ENCODE measurements at places on chromosomes 3 and 15.

- no peak for DNase-seq
Observed at GRCh38 chr3:29100292-29100691, 180.6 kb upstream of the RBMS3 start.

DNA sequence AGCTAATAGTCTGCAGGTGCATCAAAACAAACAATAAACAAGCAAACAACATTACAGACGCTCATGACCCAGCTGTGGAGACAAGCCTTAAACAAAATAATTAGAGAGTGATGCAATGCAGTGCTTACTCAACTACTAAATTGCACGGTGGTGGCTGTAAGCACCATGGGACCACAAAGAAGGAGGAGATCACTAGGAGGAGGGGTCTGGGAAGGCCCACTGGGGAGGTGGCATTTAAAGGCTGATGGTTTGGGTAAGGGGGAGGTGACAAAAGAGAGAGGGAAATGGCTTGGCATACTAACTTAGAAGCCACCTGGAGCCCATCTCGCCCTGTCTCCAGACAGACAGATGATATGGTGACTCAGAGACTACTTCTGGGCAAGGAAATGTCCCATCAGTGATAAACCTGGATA is 516.7 kb downstream of the FOXP1 start:
- peak; percentile 29 for DNase-seq

GRCh38 chr3:126355777-126356372 is 1.3 kb downstream of the KLF15 start:
- no peak for DNase-seq

DNA sequence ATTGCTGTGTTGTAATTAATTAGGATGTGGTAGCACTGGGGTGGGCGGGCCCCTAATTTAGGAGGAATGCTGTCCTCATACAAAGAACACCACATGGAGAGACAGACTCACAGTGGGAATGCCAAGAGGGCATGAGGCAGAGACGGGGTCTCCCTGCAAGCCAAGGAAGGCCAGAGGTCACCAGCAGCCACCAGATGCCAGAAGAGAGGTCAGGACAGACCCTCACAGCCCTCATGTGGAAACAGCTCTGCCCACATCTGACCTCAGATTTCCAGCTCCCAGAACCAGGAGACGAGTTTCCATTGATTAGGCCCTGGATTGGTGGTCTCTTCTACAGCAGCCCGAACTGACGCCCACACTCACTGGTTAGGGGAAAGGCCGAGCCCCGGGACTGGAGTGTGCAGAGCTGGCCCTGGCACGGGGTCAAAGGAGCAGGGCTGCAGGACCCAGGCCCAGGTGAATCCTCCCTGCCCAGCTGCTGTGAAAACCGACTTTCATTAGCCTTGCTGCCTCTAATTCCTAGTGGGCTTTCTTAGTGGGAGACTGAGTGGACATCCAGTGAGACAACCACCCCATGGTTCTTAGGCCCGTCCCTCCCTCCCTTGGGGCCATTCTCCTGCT is 43.0 kb upstream of the SLC41A3 start:
- DNase-seq = no peak

DNA sequence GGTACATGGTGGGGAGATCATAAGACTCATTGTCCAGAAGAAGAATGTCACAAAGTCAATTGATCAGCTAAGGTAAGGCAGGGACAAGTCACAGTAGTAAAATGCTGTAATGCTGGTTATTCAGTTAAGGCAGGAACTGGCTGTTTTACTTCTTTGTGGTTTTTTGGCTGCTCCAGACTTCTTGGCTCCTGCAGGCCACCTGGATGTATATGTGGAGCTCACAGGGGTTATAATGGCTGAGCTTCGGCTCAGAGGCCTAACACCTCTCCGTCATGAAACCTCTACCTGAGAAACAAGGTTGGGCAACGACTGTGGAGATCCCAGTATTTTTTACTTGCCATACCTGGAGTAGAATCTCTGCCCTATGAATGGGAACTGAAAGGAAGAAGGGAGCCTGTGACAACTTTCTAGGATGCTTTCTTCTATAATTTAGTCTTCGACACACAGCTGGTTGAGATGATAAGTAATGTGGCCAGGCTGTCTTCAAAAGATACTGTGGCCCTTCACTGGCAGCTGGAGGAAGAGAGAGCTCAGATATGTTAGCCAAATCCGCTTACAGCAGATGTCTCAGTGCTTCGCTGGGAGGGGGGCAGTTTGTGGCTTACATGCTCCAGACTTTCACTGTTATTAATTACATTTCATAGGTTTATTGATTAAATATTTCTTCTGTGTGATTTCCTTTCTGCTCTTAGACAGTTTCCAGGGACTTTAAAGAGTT is 887.8 kb downstream of the IGSF11 start:
- DNase-seq = no peak

- DNase-seq = no peak
Observed at GRCh38 chr3:30227571-30228301, 378.7 kb upstream of the TGFBR2 start.

GRCh38 chr3:193744822-193745684 is 152.0 kb downstream of the OPA1 start:
- no peak for DNase-seq

GRCh38 chr3:16665282-16665741 is 60.1 kb upstream of the DAZL start:
- no peak for DNase-seq

DNA sequence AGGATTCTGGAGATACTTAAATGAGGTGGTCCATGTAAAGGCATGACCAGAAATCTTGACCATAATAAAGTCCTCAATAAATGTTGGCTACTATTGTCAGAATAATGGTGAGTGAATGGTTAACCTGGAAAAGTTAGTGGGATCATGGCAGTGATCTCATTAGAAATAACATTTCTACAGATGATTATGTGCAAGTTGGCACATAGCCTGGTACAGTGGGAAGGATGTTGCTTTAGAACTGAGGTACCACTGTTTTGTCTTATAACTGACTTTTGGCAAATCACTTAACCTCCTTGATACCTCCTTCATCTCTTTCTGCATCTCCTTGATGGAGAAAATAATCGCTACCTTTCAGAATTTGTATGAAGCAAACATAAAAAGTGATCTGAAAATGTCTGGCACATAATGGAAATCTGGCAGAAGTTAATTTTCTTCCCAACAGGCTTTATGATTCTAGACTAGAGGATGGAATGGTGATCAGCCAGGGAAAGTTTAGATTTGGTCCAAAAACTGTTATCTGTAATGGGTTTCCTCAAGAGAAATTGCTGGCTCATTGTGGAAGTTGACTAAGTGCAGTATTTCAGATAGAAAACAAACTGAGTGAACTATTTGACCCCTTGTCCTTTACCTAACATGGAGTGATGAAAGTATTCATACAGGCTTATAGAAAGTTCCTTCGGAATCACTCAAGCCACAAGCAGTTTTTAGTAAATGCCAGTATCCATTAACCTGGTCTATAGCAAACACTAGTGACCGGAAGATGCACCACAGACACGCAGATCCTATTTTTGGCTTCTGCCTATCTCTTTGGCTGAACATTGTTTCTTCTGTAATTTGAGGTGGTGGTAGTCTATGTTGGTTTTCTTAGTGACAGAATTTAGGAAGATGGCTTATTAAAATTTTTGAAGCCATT is 449.6 kb upstream of the TGFBR2 start:
- DNase-seq = no peak

DNA sequence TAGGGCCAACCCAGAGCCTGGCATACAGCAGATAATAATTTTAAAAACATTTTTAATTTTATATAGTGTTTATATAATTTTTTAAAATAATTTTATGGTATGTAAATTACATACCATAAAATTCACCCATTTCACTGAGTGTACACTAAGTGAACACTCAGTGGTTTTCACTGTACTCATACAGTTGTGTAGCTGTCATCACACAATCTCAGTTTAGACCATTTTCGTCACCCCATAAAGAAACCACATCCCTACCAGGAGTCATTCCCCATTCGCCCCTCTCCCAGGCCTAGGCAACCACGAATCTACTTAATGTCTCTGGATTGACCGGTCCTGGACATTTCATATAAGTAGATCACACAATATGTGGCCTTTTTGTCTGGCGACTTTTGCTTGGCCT is 10.2 kb downstream of the EEFSEC start:
- no peak for DNase-seq

DNA sequence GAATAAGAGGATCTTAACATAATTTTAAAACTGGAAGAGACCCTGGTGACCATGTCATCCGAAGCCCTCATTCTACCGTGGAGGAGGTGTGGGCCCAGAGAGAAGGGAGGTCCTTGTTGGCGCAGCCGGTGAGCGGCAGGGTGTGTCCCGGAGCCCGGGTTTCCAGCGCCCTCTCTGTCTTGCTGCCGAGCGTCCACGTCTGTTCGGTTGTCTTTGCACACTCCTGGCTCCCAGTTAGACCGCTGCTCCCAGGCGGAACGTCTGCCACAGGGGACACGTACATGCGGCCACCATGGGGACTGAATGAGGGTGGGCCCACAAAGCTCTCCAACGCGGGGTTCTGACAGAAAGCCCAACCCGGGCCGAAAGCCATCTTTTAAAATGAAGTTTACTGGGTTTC is 6.6 kb upstream of the MUC4 start:
- DNase-seq = no peak

GRCh38 chr3:117734496-117734895 is 1024.9 kb downstream of the TUSC7 start:
- DNase-seq = no peak

- DNase-seq = no peak
Observed at GRCh38 chr15:48641416-48641815, 4.1 kb downstream of the FBN1 start.

DNA sequence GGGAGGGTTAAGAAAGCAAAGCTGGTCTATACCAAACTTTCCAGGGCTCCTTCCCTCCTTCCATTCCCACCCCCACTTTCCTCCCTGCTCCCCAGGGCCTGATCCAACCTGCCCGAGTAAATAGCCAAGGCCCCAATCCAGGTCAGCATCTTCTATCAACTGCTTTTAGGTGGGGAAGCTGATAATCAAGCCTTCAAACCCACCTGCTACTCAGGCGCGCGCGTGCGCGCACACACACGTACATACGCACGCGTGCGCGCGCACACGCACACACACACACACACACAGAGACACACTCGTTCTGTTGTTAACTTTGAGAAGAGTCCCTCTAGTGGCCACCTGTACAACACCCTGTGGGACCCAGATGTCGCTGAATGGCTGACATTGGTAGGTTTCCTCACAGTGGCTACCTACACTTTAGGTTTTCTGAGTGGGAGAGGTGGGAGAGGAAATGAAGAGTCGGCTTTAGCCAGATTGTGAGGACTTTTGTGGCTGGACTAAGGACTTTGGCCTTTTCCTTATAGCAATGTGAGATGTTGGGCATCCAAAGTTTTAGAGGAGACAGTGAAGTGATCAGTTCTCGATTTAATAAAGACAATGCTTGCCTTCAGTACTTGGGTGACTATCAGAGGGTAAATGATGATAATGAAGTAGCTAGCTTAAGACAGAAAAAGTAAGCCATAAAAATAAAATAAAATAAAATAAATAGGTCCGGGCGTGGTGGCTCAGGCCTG is 179.9 kb upstream of the C2CD4B start:
- DNase-seq = peak; percentile 62

DNA sequence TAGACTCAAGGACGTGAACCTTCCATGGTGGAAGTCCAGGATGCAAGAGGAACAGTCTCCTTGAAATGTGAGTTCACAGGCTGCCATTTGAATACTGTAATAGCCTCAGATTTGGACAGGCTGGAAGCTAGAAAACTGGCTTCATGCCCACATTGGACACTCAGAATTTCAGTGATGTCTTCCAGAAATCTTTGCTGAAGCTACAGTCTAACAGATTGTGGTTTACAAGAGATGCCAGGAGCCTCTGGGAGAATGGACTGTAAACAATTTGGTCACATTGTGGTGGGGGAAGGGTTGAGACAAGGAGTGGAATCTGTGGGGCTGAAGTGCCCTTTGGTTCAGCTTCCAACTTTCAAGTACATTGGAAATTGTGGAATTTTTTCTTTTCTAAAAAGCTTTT is 252.0 kb upstream of the PROK2 start:
- no peak for DNase-seq

- DNase-seq = no peak
Observed at GRCh38 chr15:67941648-67942310, 101.9 kb upstream of the RNU6-1 start.

GRCh38 chr3:140225996-140226395 is 291.0 kb downstream of the CLSTN2 start:
- no peak for DNase-seq

GRCh38 chr15:73087098-73087497 is 34.8 kb downstream of the NEO1 start:
- no peak for DNase-seq

- DNase-seq = peak; percentile 25
Observed at GRCh38 chr15:82044373-82045178, 1.2 kb downstream of the MEX3B start.

DNA sequence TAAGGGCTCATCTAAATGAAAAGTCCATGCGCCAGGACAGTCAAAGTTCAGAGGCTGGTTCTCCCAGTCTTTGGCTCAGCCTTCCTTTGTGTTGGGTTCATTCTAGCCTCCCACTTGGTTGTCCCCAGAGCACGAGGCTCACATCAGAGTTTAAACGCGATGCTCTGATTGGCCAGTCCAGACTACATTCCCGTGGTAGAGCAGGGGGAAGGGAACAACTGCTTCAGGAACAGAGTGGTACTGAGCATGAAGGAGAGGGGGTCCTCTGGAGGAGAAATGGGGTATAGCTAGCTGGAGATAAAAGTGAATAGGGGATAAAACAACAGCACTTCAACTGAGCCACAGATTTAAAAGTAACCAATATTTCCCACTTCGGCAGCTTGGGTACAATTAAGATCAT is 32.2 kb downstream of the ANAPC13 start:
- no peak for DNase-seq

- no peak for DNase-seq
Observed at GRCh38 chr3:114144909-114145688, 33.8 kb downstream of the DRD3 start.

- no peak for DNase-seq
Observed at GRCh38 chr3:86792316-86792715, 198.6 kb downstream of the VGLL3 start.

GRCh38 chr3:56970461-56970879 is 90.0 kb upstream of the SPATA12 start:
- DNase-seq = no peak

DNA sequence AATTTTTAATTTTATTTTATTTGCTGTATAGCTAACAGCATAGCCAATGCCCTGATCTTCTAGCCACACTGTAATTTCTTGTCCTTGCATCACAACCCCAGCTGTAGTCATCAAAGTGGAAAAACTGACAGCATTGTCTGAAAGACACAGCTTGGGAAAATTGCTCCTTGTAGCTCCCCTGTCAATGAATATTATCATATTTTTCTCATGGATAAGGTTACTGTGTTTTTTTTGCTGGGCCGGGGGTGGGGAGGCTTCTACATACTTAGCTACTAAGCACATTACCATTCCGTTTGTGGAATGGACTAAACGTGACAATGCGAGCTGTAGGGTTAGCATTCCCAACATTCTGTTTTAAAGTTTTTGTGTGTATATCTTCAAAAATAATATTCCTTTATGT is 381.3 kb downstream of the TIGIT start:
- DNase-seq = no peak
